ENCODE measurements at places on chromosomes 7 and 10.

GRCh38 chr7:130479716-130480400 is 12.0 kb upstream of the MEST start:
- no peak for DNase-seq

- DNase-seq: no peak
Observed at GRCh38 chr10:84696610-84697009, 368.2 kb downstream of the CCSER2 start.

DNA sequence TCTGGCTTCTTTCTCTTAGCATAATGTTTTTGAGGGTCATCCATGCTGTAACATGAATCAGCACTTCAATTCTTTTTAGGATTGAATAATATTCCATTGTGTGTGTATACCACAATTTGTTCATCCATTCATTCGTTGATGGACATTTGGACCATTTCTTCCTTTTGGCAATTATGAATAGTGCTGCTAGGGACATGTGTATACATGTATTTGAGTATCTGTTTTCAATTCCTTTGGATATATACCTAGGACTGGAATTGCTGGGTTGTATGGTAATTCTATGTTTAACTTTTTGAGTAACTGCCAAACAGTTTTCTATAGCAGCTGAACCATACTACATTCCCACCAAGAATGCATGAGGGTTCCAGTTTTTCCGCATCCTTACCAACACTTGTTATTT is 39.2 kb downstream of the GBF1 start:
- DNase-seq: no peak

- no peak for DNase-seq
Observed at GRCh38 chr7:1637155-1637554, 32.9 kb upstream of the ELFN1 start.

- no peak for DNase-seq
Observed at GRCh38 chr7:131327049-131327625, 539 bp upstream of the MKLN1 start.

DNA sequence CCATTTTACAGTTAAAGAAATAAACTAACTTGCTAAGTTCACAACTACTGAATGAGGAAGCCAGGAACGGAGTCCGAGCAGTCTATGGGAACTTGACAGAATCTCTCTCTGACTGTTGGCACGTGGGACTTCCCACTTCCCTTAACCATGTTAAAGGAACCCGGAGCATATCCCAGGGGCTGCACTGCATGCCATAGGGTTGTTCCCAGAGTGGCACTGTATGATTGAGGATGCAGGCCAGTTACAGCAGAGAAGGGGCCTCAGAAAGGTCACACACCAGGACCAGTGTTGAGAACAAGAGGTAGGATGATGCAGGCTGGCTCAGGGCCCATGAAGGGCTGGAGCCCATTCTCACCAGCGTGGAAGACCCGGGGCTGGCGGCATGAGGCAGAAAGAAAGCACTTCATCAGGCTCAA is 201.8 kb downstream of the NSUN6 start:
- no peak for DNase-seq

GRCh38 chr7:44161371-44161770 is 20.2 kb upstream of the MYL7 start:
- DNase-seq: no peak

- DNase-seq: no peak
Observed at GRCh38 chr7:93219868-93220267, 6.4 kb downstream of the HEPACAM2 start.

DNA sequence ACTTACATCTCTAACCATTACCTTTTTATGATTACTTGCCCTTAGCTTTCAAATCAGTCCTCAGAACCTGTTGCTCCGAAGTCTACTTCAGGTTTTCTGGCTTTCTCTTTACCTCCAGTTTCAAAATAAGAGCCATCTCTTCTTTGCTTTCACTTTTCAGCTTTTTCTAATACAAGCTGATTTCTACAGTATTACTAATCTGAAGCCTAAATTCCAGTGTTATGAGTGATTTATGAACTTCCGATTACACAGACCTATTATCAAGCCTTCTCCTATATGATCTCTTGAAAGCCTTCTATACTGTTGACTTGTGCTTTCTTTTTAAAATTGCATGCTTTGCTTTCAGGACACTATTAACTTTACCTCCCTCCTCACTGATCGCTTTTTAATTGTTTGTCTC is 1307.8 kb upstream of the CELF2 start:
- no peak for DNase-seq

DNA sequence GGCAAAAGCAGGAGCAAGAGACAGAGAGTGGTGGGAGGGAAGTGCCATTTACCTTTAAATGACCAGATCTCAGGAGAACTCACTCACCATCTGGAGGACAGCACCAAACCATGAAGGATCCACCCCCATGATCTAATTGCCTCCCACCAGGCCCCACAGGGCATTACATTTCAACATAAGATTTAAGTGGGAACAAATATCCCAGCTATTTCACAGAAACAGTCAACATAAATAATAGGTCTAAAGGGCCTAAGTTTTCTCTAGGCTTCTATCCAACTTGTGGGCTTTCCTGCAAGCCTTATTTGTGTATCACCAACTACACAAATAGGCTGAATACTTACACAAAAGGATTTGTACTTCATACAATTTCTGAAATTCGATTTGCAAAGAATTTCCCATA is 196.8 kb upstream of the POT1 start:
- no peak for DNase-seq
